ENCODE measurements at places on chromosomes 3 and 15.

GRCh38 chr3:98645039-98645438, 51.6 kb upstream of the CPOX start:
- peak; percentile 2 for DNase-seq

GRCh38 chr3:118536764-118537163, 497.9 kb downstream of the IGSF11 start:
- DNase-seq: no peak

DNA sequence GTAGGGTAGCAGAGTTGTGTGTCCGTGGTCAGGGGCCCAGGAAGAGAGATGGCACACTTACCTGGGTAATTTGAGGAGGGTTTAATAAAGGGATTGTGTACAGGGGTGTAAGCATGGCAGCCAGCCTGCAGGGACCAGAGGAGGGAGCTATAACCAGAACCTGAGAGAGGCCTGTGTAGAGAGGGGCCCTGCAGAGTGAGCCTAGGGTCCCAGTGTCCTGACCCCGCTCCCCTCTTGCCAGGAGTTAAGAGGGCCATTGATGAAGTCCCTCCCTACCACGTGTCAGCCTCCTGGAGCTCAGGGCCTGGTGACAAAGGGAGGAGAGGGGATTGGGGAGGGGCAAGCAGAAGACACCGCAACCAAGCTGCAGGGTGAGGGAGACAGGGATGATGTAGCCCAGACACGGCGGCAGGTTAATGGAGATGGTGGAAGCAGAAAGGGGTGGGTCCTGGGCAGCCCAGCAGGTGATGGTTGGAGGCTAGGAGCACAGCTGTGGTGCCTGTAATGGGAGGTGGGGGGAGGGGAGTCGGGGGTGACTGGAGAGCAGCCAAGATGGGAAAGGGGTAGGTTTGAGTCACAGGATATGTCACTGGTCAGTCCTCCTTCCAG, 165.4 kb upstream of the TOPAZ1 start:
- no peak for DNase-seq

GRCh38 chr3:70868561-70868960, 556.1 kb upstream of the MDFIC2 start:
- no peak for DNase-seq
